ENCODE measurements at places on chromosomes 1 and 21.

- DNase-seq, result no peak
Measured at GRCh38 chr1:63537940-63538339, 14.6 kb downstream of the EFCAB7 start.

DNA sequence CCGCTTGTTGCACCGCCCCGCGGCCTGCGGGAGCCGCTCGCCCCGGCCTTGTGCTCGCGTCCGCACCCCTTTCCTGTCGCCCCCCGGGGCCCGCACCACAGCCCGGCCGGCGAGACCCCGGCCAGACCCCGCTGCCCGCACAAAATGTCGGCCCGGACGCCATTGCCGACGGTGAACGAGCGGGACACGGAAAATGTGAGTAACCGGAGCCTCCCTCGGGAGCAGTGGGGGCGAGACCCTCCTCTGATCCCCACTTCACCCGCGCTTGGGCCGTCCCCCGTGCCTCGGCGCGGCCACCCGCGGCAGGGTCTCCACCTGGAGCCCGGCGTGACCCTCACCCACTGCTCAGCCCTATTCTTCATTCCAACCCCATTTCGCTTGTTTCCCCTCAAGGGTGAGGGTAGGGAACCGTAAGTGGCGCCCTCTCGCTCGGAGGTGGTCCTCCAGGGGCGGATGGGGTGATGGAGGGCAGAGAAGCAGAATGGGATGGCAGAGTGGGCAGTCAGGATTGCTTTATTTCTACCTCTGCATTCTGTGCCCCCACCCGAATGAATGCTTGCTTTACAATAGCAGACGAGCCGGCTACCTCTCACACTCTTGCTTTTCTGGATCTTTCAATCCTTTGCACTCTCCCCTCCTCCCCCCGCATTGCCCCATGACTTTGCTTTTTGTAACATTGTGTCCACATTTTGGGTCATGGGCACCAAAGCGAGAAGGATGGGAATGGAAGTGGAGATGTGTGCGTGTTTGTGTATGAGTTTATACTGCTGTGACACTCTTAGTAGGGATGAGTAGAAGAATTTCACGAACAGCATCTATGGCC lies 954 bp downstream of the MARK1 start:
- no peak for DNase-seq

DNA sequence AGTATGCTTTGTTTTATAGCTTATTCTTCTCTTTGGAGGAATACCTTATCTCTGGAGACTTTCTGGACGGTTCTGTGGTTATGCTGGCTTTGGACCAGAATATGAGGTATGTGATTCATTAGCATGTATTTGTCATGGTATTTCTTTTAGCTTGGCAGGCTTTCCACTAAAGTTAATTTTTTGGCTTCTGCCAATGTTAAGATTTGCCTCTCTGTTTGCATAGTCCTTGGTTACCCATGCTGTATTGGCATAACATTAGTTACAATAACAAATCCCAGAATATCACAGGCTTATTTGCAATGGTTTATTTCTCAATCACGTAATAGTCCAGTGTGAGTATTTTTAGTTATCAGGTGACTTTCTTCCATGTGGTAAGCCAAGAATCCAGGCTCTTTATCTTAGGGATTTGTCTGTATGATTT lies 9.7 kb downstream of the ZMPSTE24 start:
- DNase-seq, result no peak

GRCh38 chr1:204465546-204466415 lies 28.8 kb downstream of the PIK3C2B start:
- DNase-seq, result no peak

DNA sequence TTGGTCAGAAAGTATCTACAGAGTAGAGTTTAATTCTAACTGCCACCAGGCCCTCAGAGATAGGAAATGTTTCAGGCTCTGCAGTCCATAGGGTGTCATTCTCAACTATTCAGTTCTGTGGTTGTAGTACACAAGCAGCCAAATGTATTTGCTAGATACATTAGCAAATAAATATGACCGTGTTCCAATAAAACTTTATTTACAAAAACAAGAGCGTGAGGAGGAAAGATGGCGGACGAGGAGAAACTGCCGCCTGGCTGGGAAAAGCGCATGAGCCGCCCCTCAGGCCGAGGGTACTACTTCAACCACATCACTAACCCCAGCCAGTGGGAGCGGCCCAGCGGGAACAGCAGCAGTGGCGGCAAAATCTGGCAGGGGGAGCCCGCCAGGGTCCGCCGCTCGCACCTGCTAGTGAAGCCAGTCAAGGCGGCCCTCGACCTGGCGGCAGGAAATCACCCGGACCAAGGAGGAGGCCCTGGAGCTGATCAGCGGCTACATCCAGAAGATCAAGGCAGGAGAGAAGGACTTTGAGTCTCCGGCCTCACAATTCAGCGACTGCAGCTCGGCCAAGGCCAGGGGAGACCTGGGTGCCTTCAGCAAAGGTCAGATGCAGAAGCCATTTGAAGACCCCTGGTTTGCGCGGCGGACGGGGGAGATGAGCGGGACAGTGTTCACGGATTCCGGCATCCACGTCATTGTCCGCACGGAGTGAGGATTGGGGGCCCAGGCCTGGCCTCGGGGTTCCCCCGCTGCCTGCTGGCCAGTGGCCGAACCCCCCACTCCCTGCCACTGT lies 286.1 kb downstream of the LRRC40 start:
- no peak for DNase-seq

GRCh38 chr21:37164742-37165141 lies 91.7 kb downstream of the TTC3 start:
- no peak for DNase-seq

DNA sequence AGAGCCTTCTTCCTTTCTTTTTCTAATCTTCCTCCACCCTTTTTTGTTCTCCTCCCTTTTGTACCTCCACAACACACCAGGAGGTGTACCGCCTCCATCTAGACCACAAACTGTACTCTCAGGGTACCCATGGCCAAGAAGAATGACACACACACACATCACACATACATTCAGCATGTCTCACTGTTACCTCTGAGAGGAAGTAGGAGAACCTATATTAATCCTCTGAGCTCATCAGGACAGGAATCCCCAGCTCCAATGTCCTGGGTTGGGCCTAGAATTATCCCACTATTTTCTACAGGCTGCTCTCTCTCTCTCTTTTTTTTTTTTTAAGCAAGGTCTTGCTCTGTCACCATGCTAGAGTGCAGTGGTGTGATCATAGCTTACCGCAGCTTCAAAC lies 36.7 kb downstream of the ATP2B4 start:
- no peak for DNase-seq

DNA sequence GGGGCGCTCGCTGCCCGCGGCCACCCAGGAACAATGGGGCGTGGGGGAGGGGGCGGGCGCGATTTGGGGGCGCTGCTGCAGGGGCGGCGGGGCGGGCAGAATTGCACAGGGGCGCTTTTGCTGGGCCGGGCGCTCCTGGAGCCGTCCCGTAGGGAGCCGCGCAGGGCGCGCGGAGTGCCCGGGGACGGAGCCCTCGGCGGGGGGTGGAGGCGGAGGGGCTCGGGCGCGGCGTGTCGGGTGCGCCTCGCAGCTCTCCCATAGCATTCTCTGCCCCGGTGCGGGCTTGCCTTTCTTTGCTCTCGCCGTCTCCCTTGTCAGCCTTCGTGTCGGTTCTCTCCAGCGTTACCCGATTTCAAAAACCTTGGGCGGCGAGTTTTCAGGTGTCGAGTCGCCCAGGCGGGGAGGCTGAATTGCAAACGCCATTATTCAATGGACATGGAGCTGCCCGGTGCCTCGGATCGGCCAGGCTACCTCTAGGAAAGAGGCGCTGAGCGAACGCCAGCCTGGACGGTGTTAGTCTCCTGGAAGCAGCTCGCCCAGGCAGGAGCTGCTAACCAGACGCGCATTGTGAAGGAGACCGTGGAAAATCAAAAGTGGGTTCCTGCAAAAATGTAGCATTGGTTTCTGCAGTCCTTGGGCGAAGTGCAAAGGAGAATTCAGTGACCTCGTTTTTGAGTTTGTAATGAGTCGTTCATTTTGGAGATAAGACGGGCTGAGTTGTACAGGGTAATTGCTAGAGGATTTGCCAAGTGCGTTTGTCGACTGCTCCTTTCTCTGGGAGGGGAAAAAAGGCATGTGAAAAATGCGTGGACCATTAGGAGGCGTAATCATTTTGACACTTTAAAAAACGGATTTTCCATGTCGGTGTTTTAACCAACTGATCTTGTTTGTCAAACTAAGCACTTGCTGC lies 626 bp downstream of the CXADR start:
- DNase-seq, result peak; percentile 19

- DNase-seq, result peak; percentile 87
Measured at GRCh38 chr1:229664133-229664689, 38.2 kb downstream of the URB2 start.

GRCh38 chr1:162360874-162361260 lies 15.8 kb downstream of the SPATA46 start:
- DNase-seq, result no peak

DNA sequence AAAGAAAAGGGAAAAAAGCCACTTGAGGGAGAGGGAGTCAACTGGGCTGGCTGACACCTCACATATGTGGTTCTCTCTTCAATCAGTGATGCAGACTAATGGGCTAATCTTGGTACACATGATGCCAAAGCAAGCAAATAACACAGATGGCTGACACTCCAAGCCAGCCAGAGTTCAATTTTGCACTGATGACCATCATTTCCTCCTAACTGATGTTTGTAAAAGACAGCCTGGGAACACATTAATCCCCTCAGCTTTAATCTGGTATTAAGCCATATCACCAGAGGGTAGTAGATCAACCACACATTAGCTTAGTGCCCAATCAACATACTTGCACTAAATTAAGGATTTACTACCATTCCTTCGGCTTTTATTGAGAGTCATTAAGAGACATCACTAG lies 2.8 kb downstream of the VPS72 start:
- no peak for DNase-seq

DNA sequence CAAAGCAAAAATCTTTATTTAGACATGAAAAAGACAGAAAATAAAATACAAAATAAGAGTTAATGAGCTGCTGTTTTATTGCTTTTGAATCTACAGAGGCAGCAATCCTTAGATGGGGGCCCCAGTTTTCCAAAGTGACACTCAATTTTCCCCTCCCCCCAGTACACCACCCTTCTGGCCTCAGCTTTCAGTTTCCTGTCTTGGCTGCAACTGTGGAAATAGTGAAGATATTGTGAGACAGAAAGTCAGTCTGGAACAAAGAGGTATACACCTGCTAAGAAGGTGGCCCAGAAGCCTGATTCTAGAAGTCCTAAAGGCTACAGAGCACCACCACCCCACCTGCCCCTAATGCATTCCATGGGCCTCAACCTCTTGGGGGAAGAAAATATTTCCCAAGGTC lies 1.1 kb upstream of the MTMR11 start:
- no peak for DNase-seq

DNA sequence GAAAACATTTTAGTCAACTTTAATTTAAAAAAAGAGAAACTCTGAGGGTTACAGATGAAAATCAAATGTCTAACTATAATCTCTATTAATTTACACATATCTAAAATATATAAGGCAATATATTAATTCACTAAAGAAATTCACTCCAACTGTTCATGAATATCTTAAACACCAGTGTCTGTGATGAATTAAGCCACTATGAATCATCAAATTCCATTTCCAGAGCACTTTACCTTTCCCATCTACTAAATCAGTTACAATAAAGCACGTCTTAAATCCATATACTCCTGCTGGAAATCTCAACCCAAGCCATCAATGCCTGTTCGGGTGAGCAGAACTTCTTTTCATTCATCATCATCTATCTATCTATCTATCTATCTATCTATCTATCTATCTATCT lies 4.3 kb downstream of the TAF5L start:
- DNase-seq, result no peak

DNA sequence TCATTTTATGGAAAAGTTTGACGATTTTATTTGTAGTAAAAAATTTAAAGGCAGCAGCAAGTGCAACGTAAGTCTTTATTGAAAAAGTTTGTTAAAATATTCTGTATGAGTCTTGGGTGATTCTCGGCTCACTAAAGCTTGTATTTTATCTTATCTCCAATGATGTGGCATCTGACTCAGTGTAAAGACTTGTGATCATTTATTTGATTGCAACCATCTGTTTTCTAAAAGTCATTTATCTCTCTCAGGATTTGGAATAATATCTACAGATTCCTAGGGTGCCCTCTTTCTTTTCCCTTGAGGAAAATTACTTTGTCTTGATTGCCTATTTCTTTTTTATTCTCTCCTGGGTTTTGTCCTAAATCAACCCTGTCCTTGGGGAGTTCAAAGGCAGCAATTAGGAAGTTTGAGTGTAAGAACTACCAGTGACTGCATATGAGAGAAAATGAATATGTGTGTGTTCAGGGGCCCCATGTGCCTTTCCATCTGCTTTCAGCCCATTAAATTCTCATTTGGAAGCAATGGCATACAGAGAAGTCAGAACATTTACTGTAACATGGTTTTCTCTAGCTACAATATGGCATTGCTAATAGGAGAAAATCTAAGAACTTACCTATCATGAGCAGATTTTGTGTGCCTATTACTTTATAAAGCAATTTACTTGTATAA lies 575.0 kb upstream of the CHRM3 start:
- DNase-seq, result no peak

DNA sequence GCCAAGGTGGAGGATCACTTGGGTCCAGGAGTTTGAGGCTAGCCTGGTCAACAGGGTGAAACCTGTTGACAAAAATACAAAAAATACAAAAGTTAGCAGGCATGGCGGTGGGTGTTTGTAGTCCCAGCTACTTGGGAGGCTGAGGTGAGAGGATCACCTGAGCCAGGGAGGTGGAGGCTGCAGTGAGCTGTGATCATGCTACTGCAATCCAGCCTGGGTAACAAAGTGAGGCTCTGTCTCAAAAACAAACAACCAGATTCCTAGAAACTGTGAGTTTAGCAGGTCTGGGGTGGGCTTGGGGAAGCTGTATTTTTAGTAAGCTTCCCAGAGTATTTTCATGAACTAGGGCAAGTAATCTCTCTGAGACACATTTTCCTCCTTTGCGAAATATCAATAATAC lies 5.2 kb upstream of the MYOM3 start:
- DNase-seq, result no peak

- peak; percentile 72 for DNase-seq
Measured at GRCh38 chr1:2091611-2092604, 41.7 kb downstream of the PRKCZ start.

- DNase-seq, result no peak
Measured at GRCh38 chr1:47906009-47906432, 91.2 kb downstream of the TRABD2B start.

All from activated naive CD8-positive, alpha-beta T cell treated with anti-CD3 and anti-CD28 coated beads, Interleukin-2, amount 50 U/mL, for 24 hours (primary cell).